Motor neuron (in vitro differentiated cells): ENCODE measurements at places on chromosomes 2 and 18. TPM values are rescaled to one million over a fixed set of nuclear protein-coding genes. Genes with fewer than 3 reads are reported as not detected.

DNA sequence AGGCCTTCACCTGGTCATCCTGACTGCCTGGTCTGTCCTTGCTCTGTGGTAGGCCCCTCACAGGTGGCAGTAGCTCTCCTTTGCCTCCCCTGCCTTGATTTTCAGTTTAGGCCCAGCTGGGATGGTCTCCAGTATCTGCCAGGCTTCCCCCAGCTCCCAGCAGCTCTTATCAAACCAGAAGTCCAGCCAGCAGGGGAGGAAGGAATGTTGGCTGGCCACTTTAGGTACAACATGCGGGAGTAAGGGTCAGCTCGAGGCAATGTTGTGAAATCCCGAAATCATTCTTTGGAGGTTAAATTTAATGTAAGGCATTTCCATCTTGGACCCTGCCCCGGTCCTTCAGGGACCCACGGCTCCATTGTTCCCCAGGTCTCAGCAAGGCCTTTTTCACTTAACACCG lies 16.8 kb downstream of the ATP6V1C2 start:
- no peak for ATAC-seq

- peak; percentile 40 for ATAC-seq
These were observed 21.2 kb downstream of the GRB14 start for GRCh38 chr2:164599954-164600589.

DNA sequence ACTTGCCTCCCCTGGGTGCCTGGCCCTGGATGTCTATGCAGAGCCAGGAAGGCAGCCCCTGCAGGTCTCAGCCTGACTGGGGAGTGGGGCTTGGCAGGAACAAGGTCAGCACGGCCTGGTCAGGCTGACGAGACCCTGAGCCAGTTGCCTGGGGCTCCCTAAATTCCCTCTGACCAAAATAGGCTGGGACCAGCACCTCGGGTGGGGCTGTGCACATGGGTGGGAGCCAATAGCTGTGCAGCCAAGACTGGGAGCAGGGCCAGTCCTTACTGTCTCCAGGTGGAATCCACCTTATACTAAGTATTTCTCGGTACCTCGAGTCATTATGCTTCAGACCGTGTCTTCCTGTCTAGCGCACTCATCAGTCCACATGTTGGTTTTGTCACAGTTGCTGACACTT lies 11.4 kb upstream of the IL1R2 start:
- no peak for ATAC-seq

GRCh38 chr2:156322686-156323231 lies 9.8 kb downstream of the NR4A2 start:
- ATAC-seq: no peak

DNA sequence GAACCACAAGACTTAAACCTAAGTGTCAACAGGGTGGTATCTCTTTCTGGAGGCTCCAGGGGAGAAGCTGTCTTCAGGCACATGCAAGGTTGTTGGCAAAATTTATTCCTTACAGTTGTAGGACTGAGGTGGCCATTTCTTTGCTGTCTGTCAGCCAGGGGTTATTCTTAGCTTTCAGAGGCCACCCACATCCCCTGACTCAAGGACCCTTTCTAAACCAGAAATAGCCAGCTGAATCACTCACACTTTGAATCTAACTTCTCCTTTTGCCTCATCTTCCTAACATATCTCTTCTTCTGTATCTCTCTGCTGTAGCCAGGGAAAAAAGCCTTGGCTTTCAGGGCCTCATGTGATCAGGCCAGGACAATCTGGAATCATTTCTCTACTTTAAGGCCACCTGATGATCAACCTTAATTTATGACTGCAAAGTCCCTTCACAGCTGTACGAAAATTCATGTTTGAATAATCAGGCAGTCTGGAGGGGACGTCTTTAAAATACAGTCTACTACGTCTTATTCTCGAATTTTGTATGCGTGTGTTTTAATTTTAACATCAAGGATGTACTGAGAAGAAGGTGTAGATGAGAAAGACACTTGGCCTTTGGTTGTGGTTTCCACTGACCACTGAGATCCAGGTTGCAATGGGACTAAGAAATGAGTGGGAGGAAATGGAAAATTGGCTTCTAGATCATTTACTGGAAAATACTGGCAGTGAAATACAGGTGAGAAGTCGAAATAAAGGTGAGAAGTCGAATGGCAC lies 90.4 kb downstream of the DOCK10 start:
- no peak for ATAC-seq

GRCh38 chr2:74834792-74835755 lies 1.1 kb downstream of the HK2 start:
- peak; percentile 29 for ATAC-seq

- ATAC-seq: peak; percentile 33
These were observed 140.5 kb downstream of the TPGS2 start for GRCh38 chr18:36688020-36688965.

GRCh38 chr2:200350850-200351285 lies 44.4 kb downstream of the SPATS2L start:
- no peak for ATAC-seq

- no peak for ATAC-seq
These were observed 781.3 kb upstream of the ID2 start for GRCh38 chr2:7900593-7900992.

DNA sequence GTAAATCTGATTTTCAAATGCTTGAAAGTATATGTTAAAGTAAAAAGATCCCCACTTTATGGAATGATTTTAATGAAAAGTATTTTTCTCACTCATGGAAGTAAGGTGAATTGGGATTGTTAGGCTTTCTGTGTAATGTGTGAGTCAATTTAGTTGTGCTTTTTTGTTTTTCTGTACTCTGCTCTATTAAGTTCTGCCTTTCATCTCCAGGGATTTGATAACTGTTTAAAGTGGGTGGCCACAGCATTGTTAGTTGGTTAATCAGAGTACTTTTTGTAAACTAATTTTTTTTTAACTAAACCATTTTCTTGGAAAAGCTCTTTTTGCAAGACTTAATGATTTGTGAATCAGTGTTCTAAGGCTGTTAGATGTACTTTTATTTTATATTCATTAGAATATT lies 76.8 kb downstream of the ABI2 start:
- ATAC-seq: no peak

DNA sequence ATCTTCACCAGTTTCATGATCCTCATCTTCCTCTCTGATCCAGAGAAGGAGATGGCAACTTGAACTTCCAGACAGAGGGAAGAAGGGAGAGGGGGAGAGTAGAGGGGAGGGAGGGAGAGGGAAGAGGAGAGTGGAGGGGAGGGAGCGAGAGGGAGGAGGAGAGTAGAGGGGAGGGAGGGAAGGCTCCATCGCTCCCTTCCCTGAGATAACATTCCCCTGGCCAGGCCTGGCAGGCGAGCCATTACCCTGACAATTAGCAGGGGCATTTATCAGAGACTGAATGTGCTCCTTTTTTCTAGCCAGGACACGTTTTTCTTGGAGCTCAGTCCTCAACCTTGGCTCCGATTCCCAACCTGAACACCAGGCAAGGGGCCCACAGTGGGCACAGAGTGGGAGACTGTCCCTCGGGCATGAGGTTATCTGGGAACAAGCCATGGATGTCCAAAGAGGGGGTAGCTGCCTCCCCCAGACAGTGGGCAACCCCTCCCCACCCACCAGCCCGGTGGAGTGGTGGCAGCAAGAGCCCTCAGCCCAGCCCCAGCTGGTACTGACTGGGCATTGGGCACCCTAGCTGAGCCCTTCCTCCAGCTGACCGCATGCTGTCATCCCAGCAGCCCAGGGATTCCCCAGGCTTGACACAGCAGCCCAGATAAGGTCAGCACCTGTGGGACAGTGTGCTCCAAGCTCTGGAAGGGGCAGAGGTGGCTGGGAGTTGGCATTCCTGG lies 81.8 kb downstream of the TNS1 start:
- no peak for ATAC-seq

DNA sequence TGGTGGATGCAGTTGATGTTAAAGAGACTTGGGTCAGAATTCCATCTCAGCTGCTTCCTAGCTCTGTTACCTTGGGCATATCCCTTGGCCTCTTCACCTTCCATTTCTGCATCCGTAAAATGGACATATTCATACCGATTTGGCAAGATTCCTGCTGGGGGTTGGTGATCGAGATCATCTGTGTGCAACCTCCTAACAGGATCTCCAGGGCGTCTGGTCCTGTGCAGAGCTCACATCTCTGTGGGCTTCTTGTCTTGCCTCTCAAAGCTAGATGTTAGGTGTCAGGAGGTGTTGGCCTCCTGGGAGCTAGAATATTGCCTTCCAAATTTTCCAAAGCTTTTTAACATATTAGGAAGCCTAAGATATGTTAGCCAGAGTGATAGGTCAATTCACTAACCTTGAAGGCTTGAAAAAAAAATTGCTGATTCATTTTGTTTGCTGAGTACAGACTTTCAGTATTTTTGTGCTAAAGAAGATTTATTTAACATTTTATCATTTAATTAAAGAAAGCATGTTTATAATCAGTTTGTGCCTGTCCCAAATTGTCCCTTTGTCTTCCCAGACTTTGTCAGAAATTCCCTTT lies 69.7 kb upstream of the ZNF516 start:
- peak; percentile 55 for ATAC-seq

GRCh38 chr2:175414882-175415487 lies 233.5 kb upstream of the ATP5MC3 start:
- ATAC-seq: no peak

DNA sequence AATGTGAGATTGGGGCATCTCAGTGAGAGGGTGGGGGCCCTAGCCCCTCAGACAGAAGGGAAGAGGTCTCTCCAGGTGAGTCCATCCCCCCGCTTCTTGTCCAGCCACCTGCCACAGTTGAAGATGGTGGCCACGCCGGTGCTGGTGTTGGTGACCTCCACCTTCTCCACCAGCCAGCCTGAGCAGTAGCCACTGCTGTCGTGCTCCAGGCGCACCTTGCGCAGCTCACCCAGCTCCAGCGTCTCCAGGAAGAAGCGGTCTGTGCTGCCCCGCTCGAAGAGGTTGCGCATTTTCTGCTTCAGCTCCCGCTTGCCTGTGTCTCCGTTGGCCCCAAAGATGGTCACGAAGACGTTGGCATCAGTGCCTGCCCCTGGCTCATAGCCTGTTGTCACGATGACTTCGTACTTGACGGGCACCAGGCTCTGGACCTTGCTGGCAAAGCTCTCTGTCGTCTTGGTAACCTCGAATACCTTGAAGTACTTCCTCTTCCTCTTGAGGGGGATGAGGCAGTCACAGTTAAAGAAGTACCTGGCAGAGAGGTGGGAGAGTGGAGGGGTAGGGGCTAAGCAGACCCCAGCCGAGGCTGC lies 179.5 kb downstream of the LOXHD1 start:
- ATAC-seq: no peak

DNA sequence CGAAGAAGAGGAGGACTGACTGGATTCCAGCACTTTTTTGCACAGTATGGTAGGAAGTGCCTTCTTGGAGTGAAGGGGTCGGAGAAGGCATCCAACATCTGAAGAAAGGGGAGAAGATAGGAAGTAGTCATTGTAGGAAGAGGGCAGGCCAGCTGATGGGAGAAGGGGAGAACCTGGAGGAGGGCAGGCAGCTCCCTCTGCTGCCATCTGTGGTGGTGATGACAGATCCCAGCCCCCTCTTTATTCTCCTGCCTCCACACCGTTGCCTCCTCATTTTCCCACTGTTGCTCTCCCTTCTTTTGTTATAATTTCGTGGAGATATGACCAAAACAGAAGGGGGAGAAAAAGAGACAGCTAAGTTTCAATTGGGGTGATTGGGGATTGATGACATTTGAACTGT lies 2.9 kb upstream of the SCYGR2 start:
- no peak for ATAC-seq

DNA sequence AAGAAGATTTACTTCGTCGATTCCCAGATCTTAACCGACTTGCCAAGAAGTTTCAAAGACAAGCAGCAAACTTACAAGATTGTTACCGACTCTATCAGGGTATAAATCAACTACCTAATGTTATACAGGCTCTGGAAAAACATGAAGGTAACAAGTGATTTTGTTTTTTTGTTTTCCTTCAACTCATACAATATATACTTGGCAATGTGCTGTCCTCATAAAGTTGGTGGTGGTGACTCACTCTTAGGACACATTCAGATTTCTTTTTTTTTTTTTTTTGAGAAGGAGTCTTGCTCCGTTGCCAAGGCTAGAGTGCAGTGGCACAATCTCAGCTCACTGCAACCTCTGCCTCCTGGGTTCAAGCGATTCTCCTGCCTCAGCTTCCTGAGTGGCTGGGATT lies 26.8 kb downstream of the MSH2 start:
- ATAC-seq: no peak

DNA sequence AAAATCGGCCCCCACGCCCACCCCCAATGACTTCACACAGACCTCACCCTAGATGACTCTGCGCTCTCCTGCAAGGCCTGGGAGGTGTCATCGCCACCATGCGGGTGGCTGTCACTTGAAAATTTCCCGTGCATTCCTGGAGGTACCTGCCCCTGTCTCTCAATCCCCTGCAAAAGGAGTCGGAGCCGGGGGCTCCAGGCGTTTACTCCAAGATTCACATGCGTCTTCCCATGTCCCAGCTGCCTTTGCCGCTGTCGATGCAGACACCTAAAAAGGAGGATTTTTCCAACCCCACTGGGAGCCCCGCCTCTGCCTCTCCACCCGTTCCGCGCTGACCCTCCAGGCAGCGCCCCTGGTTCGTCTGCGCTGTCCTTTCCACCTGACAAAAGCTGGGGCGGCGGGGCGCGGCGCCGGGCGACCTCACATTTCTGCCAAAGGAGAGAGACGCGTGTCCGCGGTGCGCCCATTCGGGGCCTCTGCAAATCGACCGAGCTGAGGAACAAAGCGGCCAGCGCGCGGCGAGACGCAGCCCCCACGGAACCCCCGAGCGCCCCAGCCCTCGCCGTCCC lies 667 bp downstream of the REEP1 start:
- peak; percentile 44 for ATAC-seq

DNA sequence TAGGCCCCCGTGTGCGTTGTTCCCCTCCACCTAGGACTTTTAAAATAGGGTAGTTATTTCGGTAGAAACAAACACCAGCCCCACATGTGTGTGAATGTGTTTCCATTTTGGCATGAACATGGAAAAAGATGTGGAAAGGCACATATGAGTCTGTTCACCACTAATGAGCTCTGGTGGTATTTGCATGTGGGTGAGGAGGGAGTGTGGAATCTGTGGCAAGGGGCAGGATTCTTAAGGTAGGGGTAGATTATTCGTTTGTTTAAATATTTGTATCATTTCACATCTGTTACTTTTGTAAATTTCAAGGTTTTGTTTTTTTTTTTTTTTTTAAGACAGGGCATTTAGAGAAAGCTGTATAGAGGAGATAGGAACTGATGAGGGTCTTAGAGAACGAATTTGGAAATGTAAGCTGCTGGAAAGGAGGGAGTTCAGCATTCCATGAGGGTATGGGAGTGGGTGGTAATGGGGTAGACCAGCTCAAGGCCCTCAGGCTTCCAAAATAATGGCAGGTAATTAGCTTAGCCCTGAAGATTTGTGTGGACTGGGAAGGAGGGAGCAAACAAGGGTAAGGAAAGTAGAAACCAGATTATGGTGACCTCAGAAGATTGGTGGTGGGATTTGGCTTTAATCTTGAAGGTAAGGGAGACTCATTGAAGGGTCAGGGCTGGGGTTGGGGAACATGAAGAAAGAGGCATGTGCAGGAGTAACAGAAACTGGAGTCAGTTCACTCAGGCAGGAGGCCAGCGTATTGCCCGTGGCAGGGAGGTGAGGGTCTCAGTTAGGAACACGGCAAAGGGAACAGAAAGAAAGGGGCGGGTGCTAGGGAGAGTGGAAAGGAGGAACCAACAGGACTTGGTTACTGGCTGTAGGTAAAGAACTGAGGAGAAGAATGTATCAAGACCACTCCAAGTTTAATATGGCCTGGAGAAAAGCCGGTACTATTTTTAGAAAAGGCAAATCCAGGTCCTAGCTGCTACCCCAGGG lies 123.6 kb downstream of the PLB1 start:
- no peak for ATAC-seq

- peak; percentile 79 for ATAC-seq
These were observed 159.2 kb upstream of the SH3BP4 start for GRCh38 chr2:234792621-234793022.

RAB27B gene
- total RNA-seq: 0.03 TPM in 1 of 2 replicates, not detected in the other

CDH20 gene
- total RNA-seq: 0.11 TPM in 1 of 2 replicates, not detected in the other

PSMA8 gene
- total RNA-seq: not detected in 2 replicates

PARD6G gene
- total RNA-seq: 6.2 and 7.4 TPM in 2 replicates

HOXD1 gene
- 4.3 and 4.6 TPM in 2 replicates for total RNA-seq

ALLC gene
- 0.47 and 0.49 TPM in 2 replicates for total RNA-seq

DSG4 gene
- total RNA-seq: 0.19 TPM in 1 of 2 replicates, not detected in the other
